ENCODE measurements at places on chromosomes 4 and X. TPM values are rescaled to one million over a fixed set of nuclear protein-coding genes. Genes with fewer than 3 reads are reported as not detected.

- no peak for ATAC-seq
Measured at GRCh38 chr4:8920289-8920965, 48.8 kb upstream of the HMX1 start.

DNA sequence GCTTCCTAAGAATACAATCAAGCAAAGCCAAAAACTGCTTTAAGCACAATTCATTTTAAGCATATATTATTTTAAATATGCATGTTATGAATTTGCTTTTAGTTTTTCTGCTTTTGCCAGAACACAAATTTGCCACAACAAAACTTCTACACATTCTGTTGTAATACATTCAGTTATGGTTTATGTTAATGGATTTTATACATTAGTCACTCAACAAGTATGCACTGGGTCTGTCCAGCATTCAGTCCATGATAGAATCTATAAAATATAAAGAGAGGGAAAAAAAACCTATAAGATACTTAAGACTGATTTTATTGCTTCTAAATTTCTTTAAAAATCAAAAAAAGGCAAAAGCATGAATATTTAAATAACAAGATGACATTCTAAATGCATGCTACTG lies 22.2 kb downstream of the IQCM start:
- no peak for ATAC-seq

- no peak for ATAC-seq
Measured at GRCh38 chr4:188412499-188412898, 273.3 kb downstream of the TRIML1 start.

DNA sequence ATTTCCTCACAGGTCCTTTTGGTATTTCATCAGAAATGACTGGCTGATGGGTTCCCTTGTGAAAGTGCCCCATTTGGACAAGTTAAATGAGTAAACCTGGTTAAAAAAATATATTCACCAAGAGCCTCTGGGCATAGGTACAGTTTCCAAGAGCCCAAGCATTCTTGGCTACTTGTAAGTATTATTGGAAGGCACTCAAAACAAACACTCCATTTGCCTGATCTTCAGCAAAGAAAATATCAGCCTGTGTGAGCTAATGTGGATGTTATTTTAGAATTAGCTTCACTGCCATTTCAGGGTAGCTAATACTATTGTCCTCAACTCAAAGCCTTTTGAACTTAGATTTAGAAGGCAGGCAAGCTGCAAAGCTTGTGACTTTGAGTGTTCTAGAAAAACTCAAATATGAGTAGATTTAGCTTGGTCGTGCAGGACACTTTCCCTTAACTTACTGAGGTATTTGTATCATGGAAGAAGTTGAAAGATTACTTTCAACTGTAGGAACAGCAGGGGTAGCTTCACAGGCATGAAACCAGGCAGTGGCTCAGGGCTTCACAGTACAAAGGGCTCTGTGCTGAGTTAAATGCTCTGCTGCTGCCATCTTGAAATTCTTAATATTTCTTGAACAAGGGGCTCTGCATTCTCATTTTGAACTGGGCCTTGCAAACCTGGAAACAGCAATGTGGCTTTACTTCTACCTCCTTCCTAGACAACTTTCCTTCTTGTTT lies 177.2 kb downstream of the AMELX start:
- no peak for ATAC-seq

DNA sequence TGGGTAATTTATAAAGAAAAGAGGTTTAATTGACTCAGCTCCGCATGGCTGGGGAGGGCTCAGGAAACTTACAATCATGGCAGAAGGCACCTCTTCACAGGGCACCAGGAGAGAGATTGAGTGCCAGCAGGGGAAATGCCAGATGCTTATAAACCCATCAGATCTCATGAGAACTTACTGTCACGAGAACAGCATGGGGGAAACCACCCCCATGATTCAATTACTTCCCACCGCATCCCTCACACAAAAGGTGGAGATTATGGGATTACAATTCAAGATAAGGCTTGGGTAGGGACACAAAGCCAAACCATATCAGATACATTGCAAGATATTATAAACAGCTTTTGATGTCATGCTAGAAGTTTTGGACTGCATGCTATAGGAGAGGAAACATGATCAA lies 204.3 kb downstream of the VEGFC start:
- ATAC-seq, result no peak

- ATAC-seq, result no peak
Measured at GRCh38 chrX:12425496-12425895, 287.2 kb downstream of the FRMPD4 start.

DNA sequence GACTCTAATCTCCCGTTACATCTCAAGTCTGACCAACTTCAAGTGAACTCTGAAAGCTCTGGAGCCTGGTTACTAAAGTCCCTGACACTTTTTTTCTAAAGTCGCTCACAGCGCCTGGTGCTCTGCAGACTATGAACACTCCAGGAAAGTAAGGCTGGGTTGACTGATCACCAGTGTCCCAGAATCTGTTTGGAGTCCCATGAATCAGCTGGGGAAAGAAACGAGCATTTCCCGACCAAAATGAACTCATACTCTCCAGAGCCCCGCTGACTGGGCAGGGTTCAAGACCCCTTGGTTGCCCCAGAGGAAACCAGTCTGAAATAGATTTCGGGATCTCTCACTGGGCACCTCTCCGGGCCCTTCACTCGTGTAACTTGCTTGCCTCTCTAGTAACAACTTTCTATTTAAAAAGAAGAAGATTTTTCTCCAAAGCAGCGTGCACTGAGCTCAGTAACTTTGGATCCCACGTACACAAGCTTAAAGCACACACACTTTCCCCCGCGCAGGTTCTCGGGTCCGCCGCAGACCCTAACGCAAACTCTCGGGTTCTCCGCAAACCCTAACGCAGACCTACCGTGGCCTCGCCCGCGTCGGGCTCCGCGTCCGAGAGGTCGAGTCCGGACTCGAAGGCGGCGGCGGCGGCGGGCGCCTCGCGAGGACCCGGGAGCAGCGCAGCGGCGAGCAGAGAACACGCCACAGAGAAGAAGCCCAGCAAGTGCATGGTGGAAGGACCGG lies 964 bp downstream of the VEGFC start:
- peak; percentile 35 for ATAC-seq

DNA sequence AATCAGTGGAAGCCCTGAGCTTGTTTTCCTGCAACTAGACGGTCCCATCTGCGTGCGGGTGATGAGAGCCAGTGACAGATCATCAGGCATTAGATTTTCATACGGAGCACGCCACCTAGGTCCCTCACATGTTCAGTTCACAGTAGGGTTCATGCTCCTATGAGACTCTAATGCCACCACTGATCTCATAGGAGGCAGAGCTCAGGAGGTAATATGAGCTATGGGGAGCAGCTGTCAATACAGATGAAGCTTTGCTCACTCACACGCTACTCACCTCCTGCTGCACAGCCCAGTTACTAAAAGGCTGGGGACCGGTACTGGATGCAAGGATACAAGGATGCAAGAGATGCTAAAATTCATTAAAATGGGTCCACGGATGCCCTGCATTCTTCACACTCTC lies 61.2 kb downstream of the DHRSX start:
- ATAC-seq, result no peak

- no peak for ATAC-seq
Measured at GRCh38 chr4:19689511-19689910, 562.2 kb upstream of the SLIT2 start.

- no peak for ATAC-seq
Measured at GRCh38 chr4:1573830-1574459, 110.2 kb downstream of the FAM53A start.

DNA sequence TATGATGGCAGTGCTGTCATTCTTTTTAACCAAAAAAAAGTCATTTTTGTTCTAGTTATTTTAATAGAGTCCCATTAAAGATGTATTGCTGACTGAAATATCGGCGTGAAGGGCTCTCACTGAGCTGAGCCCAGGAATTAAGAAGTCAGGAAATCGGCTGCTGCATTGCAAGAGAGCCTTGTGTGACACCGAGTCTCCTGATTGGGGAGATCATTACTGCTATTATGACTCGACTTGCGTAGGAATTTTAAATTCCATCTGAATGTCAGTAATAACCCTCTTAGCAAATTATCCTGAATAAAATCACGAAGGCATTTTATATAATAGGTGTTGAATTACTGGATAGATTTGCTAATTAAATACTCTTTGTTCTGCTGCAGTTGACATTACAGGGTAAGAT lies 111.5 kb downstream of the POLA1 start:
- no peak for ATAC-seq

GRCh38 chr4:135354876-135355275 lies 1153.3 kb upstream of the PABPC4L start:
- no peak for ATAC-seq

The NSUN7 gene
- total RNA-seq, result 2.0 TPM

The SLC25A6 gene
- 294 TPM for total RNA-seq

The SPIN2A gene
- total RNA-seq, result not detected

The UNC5C gene
- total RNA-seq, result 0.16 TPM

The AADAT gene
- total RNA-seq, result 2.9 TPM

The CXCL6 gene
- total RNA-seq, result 1.4 TPM

The ARSJ gene
- 6.0 TPM for total RNA-seq

The AFP gene
- not detected for total RNA-seq

The QRFPR gene
- 4.3 TPM for total RNA-seq

The NLRP2B gene
- total RNA-seq, result not detected

The ZCCHC18 gene
- total RNA-seq, result not detected

The SPIN2B gene
- 4.0 TPM for total RNA-seq

The COL4A6 gene
- 3.1 TPM for total RNA-seq
